Activated naive CD4-positive, alpha-beta T cell treated with anti-CD3 and anti-CD28 coated beads, Interleukin-2, amount 10 ng/mL, durations not matched to agents 7 days and 5 days (primary cell): ENCODE measurements at places on chromosomes 2 and 18.

DNA sequence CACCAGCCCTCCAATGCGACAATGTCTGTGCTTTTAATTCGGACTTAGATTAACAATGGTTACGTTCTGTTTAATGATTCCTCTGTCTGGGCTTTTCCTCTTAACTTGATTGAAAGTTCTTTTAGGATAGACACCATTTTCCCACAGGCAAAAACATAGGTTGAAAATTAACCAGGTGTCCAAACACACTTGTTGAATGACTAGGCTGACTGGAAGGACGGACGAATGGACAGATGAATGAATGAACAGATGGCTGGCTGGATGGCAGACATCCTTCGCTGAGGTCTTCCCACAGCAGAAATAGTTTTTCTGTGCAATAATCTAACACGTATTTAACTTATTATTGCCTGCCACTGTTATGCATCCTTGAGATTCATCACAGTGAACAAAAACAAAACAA is 298.8 kb downstream of the SRBD1 start:
- H3K36me3 ChIP-seq = no peaks in the 10 kb centered on the region
- no peak for DNase-seq
- peaks cover 4% of the 10 kb centered on the region for H3K27me3 ChIP-seq
- no peaks in the 10 kb centered on the region for H3K4me1 ChIP-seq
- no peak overlapping the region for H3K4me3 ChIP-seq

DNA sequence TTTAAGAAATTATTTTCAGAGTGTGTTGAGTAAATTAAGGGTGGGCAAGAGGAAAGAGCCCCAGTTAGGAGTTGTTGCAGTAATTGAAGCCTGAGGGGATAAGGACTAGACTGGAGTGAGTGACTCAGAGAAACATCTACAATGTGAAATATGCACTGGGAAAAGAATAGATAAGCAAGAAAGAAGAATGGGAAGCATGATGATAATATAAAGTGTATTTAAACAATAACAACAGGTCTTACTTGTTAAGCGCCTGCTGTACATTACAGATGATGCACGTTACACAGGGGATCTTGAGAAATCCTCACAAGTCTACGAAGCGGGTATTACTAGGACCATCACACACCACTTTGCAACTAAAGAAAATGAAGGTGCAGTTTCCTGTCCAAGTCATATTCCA is 73.6 kb upstream of the STK17B start:
- H3K4me3 ChIP-seq = no peak overlapping the region
- DNase-seq = no peak
- H3K27ac ChIP-seq = no peak overlapping the region
- peaks cover 6% of the 10 kb centered on the region for H3K36me3 ChIP-seq
- H3K27me3 ChIP-seq = no peaks in the 10 kb centered on the region

DNA sequence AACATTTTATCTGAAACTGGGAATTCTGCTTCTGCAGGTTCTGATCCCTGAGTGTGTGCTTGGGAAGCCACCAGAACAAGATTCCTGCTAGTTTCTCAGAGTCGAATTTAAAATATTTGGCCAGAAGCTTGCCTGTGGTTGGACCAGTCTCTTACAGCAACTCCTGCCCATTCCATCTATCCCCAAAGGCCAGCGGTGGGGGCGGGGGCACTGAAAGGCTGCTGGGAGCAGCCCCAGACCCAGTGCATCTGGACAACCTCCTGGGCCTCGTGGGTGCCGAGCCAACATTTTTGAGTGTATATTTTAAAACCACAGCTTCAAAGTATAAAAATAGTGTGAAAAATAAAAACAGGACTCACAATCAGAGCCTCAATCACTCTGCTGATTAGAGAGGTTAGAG is 38.6 kb upstream of the ZFP36L2 start:
- H3K27me3 ChIP-seq = no peaks in the 10 kb centered on the region
- H3K4me1 ChIP-seq = no peaks in the 10 kb centered on the region
- no peak overlapping the region for H3K4me3 ChIP-seq
- H3K27ac ChIP-seq = no peak overlapping the region

DNA sequence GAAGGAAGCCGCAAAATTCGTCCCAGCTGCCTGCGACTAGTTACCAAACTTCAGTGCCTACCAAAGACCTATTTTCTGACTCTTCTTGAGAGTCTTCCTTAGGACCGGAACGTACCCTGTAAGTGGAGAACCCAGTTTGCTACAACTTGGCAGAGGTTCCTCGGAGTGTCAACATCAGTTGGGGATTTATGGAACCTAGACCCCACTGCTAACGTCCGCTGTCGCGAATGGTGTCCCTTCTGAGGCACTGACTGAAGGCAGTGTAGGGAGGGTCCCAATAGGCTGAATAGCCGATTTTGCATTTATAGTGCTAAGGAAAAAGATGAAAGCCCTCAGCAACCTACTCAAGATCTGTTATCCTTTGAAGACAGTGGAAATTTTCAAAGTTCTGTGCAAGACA is 568 bp upstream of the STK17B start:
- H3K4me1 ChIP-seq = peaks cover 40% of the 10 kb centered on the region
- peak overlapping the region; percentile 69 for H3K4me3 ChIP-seq
- peak overlapping the region; percentile 88 for H3K27ac ChIP-seq
- H3K36me3 ChIP-seq = peaks cover 53% of the 10 kb centered on the region
- DNase-seq = no peak
- no peaks in the 10 kb centered on the region for H3K27me3 ChIP-seq

DNA sequence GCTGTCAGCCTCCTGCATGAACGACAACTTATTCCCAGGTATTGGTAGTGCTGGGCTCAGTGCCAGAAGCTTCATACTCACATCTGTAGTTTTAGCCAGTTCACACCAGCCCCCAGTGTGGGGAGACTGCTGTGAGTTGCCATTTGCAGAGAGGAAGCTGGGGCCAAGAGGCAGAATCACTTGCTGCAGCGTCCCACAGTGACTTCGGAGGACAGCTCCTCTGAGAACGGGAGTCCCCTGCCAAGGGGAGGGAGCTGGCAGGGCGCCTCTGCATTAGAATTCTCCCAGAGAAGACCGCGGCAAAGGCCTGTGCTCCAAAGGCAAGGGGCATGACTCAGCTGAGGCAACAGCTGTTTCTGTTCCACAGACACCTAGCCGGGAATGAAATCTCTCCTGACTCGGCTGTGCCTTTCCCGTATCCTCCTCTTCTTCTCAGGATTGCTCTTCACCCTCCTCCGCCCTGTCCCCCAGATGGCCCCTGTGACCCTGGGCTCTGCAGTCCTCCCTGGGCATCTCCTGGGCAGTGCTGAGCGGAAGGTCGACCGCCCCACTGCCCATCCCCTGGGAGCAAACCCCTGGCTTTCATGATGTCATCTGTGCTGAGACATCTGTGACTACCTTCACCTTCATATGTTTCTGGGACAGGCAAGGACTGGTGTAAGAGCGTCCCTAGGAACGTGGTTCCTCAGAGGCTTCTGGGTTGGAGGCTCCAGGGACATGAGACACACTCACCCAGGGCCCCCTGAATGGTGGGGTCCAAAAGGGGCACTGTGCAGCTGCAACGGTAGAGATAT is 18.0 kb downstream of the MAL start:
- peaks cover 69% of the 10 kb centered on the region for H3K36me3 ChIP-seq
- no peak for DNase-seq
- peak overlapping the region; percentile 67 for H3K27ac ChIP-seq
- peaks cover 82% of the 10 kb centered on the region for H3K4me1 ChIP-seq
- H3K27me3 ChIP-seq = no peaks in the 10 kb centered on the region
- H3K4me3 ChIP-seq = no peak overlapping the region

GRCh38 chr2:197232010-197232409 is 78.6 kb downstream of the ANKRD44 start:
- no peak overlapping the region for H3K4me3 ChIP-seq
- H3K27me3 ChIP-seq = no peaks in the 10 kb centered on the region
- H3K27ac ChIP-seq = peak overlapping the region; percentile 42
- DNase-seq = no peak

DNA sequence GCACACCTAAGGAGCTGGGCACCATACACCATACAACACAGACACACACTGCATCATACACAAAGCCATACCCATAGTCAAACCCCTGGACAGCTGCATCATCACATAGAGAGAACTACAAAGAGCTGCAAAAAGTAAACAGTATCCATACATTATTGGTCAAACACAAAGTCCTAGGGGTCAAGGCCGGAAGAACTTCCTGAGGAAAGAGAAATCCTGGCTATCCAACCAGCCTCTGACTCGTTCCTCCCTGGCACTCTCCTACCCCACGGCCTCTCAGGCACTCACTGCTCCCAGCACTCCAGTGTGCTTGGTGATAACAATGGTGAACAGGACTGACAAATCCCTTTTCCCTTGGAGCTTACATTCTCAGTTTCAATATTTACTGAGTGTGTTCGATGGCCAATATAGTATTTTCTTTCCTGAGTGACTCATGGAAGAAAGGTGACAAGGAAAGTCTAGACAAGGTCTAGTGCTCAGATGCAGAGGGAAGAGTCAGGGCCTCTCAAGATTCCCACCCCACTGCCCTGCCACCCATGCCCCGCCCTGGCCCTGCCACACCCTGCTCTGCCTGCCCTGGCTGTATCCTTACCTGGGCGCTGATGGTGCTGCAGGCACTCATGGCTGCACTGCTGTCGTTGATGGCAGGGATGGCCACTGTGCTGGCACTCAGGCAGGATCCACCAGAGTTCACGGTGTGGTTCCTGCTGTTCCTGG is 3.4 kb downstream of the CFAP65 start:
- peaks cover 9% of the 10 kb centered on the region for H3K4me1 ChIP-seq
- H3K27ac ChIP-seq = no peak overlapping the region
- no peaks in the 10 kb centered on the region for H3K36me3 ChIP-seq
- H3K4me3 ChIP-seq = no peak overlapping the region
- no peak for DNase-seq

DNA sequence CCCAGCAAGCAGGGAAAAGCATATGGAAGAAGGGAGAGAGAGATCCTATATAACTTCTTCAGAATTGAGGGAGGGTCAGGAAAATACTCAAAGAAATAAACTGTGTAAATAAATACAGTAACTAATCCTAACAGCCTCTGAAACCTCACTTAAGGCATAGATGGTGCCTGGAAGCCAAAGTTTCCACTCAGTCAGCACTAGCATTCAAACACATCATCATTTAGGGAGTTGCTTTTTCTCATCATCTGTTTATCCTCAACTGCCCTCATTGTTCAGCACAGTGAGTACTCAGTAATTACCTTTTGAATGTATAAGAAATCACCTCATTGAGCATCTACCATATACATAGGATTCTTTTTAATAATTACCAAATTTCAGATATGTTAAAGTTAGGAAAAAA is 262.9 kb downstream of the C1D start:
- H3K4me3 ChIP-seq = no peak overlapping the region
- no peak for DNase-seq
- H3K4me1 ChIP-seq = no peaks in the 10 kb centered on the region
- no peaks in the 10 kb centered on the region for H3K27me3 ChIP-seq
- H3K36me3 ChIP-seq = no peaks in the 10 kb centered on the region
- H3K27ac ChIP-seq = no peak overlapping the region

DNA sequence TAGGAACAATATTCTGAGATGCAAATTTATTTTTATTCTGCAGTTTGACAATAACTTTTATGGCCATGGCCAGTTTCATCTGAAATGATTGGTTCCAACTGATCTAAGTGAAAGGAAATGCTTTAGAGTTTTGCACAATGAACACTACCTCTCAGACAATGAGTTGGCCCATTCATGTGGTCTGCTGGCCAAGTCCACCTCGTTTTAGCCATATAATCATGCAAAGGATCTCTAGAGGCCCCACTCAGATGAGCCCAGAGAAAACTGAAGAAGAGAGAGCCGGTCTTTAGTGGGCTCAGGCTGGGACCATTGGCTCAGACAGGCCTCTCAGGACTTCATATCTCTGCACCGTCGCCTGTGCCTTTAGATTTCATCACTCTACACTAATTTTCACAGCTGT is 254.7 kb downstream of the MREG start:
- DNase-seq = no peak
- H3K4me3 ChIP-seq = no peak overlapping the region
- H3K27ac ChIP-seq = no peak overlapping the region
- H3K4me1 ChIP-seq = no peaks in the 10 kb centered on the region
- H3K36me3 ChIP-seq = no peaks in the 10 kb centered on the region
